Stimulated activated CD8-positive, alpha-beta memory T cell treated with anti-CD3 and anti-CD28 coated beads, Interleukin-7, amount 100 ng/mL, for 4 hours (primary cell): ENCODE measurements at places on chromosomes 13 and 19.

- DNase-seq, result no peak
Measured at GRCh38 chr13:40986101-40986856, 32.8 kb downstream of the ELF1 start.

GRCh38 chr19:49987159-49987698 lies 26.3 kb upstream of the SIGLEC11 start:
- peak; percentile 28 for DNase-seq

DNA sequence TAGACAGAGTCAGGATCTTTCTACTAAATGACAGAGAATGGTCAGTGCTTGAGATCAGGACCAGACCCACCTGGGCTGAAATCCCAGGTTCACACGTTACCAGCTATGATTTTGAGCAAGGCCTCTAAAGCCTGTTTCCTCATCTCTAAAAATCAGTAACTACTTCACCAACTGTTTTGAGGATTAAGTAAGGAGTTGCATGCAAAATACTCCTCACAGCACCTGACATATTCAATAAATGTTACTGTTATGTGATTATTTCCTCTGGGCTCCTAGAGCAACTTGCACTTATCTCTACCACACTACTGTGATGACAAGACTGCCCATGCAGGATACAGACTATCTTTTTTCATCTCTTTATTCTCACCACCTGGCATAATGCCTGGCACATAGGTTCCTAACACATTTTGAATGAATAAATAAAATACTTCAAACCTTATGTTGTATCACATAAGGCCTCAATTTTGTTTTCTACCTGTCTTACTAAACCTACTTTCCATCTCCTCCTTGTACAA lies 1.8 kb downstream of the KATNAL1 start:
- DNase-seq, result no peak

DNA sequence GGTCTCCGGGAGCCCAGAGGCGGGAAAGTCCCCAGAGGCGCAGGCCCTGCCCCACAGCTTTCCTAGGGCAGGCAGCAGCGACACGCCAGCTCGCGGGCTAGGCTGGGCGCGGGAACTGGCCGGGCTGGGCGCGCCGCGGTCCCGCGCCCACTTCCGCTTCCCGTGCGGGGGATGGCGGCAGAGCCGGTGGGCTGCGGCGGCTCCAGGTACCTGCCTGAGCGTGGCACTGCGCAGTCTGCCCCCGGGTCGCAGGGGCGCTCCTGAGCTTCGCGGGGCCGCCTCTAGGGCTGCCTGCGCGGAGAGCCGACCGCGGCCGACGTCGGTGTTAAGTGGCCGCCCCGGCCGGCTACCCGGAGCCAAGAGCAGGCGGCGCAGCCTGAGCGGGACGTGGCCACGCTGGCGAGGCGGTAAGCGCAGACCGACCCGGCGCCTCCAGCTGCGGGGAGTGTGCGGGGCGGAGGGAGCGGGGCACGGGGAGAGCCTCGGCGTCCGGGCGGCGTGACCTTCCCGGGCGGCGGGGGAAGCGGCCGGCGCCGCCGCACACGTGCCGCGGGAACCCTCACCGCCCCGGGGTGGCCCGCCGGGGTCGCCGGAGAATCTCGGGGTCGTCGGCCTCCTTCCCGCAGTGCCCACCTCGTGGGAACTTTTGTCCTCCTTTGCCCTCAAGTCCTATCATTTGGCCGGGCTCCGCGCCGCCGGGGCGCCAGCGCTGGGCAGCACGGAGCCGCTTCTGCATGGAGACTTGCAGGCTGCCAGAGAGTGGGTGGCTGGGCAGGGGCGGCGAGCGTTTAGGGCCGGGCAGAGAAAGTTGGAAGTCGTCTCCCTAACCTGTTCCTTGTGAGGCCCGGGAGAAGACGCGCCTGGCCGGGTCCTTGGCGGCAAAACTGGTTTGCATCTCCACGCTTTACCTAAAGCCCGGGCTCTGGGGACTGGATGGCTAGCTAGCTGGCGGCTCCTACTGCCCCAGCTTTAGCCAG lies 31.4 kb upstream of the MPHOSPH8 start:
- peak; percentile 21 for DNase-seq

- DNase-seq, result no peak
Measured at GRCh38 chr19:1063030-1063908, 3.7 kb upstream of the ARHGAP45 start.

DNA sequence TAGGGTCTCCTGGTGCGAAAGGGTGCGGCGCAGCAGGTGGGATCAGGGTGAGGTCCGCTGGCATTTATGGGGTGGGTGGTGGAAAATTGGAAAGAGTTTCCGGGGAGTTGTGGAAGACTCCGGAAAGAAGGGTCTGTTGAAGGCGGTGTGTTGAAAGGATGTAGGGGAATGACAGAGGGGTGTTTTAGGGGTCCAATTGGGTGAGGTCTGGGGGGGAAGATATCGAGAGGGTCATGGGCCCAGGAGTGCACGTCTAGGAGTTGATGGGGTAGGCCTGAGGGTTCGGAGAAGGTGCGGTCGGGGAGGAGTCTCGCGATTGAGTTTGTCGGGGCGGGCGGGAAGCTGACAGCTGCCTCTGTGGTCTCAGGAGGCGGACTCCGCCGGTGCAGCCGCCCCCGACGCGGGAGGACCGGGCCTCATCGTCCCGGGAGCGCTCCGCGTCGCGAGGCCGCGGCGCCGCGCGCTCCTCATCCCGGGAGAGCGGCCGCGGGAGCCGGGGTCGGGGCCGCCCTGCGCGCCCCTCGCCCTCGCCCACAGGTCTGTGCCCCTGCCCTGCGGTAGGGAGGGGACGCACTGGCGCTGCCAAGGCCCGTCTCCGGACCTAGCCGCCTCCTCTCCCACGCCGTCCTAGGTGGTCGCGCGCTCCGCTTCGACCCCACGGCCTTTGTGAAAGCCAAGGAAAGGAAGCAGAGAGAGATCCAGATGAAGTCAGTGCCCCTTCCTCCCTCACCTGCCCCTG lies 7.0 kb downstream of the PGLYRP1 start:
- DNase-seq, result peak; percentile 45

DNA sequence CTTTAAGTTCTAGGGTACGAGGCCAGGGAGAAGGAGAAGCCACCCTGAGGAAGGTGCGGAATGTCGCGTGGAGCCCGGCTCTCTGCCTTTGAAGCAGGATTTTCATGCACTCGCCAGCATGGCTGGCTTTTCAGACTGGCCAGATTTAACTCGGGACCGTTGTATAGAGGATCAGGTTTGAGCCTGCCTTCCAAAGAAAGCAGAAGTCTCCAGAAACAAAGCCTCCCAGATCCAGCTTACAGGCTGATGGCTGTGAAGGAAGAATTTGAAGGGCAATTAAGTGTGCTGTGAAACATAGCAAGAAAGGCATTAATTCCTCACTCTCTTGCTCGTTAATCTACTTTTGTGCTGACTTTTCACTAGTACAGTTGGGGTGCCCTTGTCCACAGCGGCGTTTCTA lies 140.2 kb downstream of the SOX1 start:
- no peak for DNase-seq

- DNase-seq, result no peak
Measured at GRCh38 chr13:95642999-95643398, 1.5 kb downstream of the DZIP1 start.

DNA sequence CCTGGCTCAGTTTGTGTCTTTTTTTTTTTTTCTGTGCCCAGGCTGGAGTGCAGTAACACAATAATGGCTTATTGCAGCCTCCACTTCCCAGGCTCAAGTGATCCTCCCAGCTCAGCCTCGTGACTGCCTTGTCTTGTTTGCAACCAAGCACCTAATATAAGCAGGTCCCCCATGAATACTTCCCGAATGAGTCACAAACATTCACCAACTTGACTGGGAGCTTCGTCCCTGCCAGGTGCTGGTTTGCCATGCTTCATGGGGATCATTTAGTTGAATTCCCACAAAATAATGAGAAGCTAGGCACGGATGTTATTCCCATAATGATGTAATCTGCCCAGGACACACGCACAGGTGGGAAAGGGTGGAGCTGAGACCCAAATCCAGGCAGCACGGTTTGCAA lies 176.5 kb downstream of the CACNA1A start:
- DNase-seq, result no peak

DNA sequence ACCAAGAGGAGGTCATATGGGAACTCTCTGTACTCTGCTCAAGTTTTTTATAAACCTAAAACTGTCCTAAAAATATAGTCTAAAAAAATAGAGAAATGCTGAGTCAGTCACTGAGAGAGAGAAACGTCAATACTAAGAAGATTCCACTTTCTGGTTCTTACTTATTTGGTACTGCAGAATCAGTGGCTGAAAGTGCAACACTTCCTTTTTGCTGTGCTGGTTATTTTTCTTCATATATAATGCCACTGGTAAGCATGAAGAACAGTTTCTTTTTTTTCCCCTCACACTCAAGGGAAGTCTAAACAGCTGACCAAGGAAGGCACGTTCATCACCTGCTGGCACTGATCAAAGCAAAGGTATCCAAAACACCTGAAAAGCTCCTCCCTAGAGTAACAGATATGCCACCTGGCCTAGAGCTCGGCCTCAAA lies 44.3 kb upstream of the N4BP2L1 start:
- no peak for DNase-seq

- no peak for DNase-seq
Measured at GRCh38 chr13:106527445-106527801, 8.0 kb downstream of the EFNB2 start.

GRCh38 chr13:35475212-35475959 lies 1.1 kb downstream of the MAB21L1 start:
- no peak for DNase-seq

- no peak for DNase-seq
Measured at GRCh38 chr13:112670864-112671263, 19.0 kb upstream of the ATP11A start.

GRCh38 chr13:51041126-51041525 lies 69.9 kb downstream of the C13orf42 start:
- no peak for DNase-seq

- DNase-seq, result no peak
Measured at GRCh38 chr13:49308921-49309408, 61.2 kb downstream of the CDADC1 start.

DNA sequence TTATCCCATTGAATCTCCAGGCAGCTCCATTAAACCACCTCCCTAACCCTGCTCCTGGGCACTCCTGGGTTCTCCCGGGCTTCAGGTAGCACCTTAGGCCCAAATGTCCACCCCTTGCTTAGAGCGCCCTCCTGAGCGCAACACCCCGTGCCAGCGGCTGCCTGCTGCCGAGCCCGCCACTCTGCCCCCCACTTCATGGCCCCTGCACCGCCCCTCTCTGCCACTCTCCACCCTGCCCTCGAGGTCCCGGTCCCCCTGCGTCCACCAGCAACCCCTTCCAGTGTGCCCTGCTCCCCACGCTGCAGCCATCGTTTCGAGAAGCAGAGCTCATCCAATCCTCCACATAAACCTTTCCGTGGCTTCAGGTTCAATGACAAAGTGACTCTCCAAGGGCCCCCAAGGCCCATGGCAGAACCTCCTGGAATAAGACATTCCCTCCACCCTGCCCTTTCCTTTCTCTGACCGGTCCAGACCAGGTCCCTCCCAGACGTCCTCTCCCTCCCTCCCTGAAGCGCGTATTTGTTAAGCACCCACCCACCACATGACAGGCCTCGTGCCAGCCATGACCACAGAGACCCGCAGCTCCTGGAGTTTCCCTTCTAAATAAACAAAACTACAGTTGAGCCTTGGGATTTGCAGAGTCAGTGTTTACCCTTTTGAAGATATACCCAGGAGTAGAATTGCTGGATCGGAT lies 66.6 kb downstream of the ARHGEF18 start:
- no peak for DNase-seq

GRCh38 chr13:51998723-51999509 lies 12.3 kb downstream of the ATP7B start:
- no peak for DNase-seq

- DNase-seq, result no peak
Measured at GRCh38 chr19:52734331-52734892, 432 bp downstream of the ZNF611 start.

- no peak for DNase-seq
Measured at GRCh38 chr13:40146611-40147117, 491.2 kb downstream of the COG6 start.
